ENCODE measurements at places on chromosomes 1 and 21.

DNA sequence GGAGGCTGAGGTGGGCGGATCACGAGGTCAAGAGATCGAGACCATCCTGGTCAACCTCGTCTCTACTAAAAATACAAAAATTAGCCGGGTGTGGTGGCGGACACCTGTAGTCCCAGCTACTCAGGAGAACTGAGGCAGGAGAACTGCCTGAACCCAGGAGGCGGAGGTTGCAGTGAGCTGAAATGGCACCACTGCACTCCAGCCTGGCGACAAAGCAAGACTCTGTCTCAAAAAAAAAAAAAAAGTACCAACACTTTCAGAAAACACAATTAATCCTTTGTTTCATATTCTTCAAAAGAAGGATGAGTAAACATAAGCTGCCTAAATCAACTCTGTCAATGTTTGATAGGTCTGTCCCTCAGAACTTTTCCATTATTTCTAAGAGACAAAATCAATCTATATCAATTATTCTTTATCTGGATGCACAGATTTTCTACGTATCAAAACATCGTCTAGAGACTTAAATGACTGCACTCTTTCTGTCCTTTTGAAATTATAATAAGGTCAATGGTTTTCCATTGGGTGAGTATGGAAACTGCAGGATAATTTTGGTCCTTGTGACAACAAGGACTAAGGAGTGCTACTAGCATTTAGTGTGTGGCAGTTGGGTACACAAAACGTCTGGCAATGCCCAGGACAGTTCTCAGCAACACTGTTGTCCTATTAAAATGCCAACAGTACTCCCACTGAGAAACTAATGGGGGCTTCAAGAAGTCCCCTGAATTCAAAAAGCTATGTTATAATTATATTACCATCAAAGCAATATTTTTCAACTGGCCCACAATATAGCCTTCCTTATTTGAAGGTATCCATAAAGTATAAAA, 40.7 kb downstream of the LPGAT1 start:
- no peak for DNase-seq

- no peak for DNase-seq
These were observed 57.5 kb upstream of the IL12RB2 start for GRCh38 chr1:67250051-67250653.

DNA sequence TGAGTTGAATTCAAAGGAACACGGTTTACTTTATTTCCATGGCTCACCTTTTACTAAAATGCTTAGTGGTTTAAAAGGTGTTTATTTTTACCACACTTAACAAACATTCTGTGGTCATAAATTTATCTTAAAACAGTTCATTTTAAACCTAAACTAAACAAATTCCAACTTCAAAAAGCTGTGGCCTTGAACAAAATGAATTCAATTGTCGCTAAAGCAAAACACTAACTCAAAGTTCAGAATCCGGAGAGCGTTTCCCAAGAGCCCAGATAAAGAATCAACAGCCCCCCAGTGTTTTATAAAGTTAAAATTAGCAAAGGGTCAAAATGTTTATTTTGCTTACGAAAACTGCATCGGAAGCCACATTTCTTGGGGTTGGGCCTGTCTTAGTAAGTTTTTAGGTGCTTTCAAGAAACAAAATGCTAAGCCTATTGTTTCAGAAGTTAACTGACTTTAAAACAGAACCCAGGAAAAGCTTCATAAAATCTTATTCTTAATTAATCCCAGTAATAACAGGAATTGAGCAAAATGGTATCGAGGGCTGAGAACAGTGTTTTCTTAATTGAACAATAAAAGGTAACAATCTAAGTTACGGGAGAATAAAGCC, 1.3 kb downstream of the PUM1 start:
- no peak for DNase-seq

DNA sequence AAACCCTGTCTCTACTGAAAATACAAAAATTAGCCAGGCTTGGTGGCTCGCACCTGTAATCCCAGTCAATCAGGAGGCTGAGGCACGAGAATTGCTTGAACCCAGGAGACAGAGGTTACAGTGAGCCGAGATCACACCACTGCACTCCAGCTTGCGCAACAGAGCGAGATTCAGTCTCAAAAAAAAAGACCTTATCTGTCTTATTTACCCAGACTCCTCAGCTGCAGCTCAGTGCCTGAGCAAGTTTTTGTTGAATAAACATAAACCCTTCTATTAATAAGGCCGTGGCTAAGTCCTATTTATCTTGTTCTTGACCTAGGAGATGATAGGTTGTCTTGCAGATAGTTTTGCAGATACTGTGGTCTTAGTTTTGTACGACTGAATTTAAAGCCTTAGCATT, 136.4 kb upstream of the TMEM51 start:
- DNase-seq = no peak

GRCh38 chr1:60160141-60160540, 86.6 kb upstream of the C1orf87 start:
- no peak for DNase-seq

- no peak for DNase-seq
These were observed 35.1 kb downstream of the PROX1 start for GRCh38 chr1:214022810-214023425.

Measured in T47D (cell line).